H4 (cell line): ENCODE measurements at places on chromosomes 2 and 18.

DNA sequence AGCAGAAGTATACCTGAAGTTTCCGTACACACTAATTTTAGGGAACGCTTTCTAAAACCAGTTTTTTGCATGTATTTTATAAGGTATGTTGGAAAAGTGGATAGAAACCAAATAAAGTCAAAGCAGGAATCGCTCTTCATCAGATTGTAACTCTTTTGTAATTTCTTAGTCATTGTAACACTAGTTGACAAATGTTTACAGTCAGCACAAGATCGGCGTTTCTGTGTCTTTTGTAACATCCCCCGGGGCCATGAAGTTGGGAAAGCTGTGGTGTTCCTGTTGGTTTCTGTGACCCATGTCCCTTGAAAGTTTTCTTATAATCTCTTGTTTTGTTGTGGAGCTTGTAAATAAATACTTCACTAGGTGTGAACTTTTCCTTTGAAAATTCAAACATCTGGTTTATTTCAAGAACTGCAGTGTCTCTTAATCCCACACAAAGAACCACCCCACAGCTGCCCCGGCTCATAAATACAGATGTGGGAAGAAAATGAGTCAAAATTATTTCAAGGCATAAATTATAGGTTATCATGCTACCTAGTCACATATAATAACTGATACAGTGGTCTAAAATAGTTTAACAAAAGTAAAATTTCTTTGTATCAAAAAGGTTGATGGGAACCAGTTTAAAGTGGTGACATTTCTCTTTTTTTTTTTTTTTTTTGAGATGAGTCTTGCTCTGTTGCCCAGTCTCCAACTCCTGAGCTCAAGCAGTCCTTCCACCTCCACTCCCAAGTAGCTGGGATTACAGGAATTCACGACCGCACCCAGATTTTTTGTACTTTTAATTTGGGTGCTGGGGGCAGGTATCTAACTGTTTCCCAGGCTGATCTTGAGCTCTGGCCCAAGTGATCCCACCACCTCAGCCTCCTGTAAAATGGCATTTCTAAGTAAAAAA is 751 bp upstream of the NMI start:
- peak; percentile 46 for DNase-seq

GRCh38 chr2:74119912-74120825 is 27.5 kb downstream of the BOLA3 start:
- DNase-seq = peak; percentile 72

- DNase-seq = no peak
These were observed 4.8 kb upstream of the ASXL3 start for GRCh38 chr18:33573193-33573592.

- DNase-seq = no peak
These were observed 32.8 kb downstream of the TTC32 start for GRCh38 chr2:19868701-19869580.

DNA sequence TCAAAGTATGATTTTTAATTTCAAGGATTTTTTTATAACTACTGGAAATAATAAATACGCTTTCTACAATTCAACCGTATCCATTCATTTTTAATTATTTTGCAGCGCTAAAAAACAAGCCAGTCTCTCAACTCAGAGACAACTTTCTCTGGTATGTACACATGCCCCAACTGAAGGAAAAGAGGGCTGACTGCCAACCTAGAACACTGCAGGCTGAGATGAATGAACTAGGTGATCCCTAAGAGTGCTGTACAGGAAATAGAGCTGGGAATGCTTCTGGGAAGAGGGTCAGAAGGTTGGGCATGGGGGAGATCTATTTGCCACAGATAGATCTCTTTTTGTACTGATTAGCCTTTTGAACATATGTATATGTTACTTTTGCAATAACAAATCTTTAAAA is 460.1 kb downstream of the NR4A2 start:
- no peak for DNase-seq

- DNase-seq = no peak
These were observed 47.6 kb downstream of the PLB1 start for GRCh38 chr2:28543316-28544035.

GRCh38 chr2:32838418-32838817 is 108.3 kb upstream of the LTBP1 start:
- DNase-seq = no peak

DNA sequence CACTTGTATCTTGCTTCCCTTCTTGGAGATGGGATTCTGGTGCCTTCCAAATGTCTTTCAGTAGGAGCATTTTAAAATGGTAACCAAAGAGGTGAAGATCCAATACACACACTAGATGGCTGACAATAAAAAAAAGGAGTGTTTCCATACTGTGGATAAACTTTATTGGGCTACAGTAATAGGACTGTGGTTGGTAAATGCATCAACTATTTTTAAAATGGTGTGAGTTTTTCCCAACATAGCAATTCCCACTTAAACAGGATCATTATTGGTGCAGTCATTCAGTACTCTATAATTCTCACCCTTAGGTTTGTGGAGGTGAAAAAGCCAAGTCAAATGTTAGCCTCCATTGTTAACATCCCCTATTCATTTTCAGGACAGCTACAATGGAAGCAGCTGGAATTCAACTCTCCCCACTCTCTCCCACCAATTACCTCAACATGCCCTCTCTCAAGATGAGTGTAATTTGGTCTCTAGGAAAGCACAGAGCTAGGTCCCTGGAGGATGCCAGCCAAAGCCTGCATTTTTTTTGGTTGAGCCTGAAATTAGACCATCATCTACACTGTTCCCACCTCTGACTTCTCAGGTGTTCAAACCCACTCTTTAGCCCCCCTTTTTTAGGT is 273.3 kb downstream of the TCF4 start:
- DNase-seq = no peak

GRCh38 chr2:65655000-65655399 is 222.6 kb upstream of the SPRED2 start:
- no peak for DNase-seq

GRCh38 chr2:15919716-15920434 is 20.5 kb upstream of the MYCN start:
- DNase-seq = peak; percentile 41

DNA sequence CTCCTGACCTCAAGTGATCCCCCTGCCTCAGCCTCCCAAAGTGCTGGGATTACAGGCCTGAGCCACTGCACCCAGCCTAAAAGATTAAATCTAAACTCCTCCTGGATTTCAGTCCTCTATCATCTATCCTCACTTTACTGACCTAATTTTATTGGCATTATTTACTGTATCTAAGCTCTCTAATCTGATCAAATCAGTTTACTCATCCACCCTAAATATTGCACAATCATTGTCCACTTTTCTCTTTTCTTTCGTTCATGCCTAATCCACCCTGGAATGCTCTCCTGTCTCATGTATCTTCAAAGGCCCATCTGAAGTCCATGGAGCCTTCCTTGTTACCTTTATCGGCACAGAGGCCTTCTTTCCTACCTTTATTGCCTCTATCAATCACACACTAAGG is 31.6 kb upstream of the GPR155 start:
- DNase-seq = no peak

DNA sequence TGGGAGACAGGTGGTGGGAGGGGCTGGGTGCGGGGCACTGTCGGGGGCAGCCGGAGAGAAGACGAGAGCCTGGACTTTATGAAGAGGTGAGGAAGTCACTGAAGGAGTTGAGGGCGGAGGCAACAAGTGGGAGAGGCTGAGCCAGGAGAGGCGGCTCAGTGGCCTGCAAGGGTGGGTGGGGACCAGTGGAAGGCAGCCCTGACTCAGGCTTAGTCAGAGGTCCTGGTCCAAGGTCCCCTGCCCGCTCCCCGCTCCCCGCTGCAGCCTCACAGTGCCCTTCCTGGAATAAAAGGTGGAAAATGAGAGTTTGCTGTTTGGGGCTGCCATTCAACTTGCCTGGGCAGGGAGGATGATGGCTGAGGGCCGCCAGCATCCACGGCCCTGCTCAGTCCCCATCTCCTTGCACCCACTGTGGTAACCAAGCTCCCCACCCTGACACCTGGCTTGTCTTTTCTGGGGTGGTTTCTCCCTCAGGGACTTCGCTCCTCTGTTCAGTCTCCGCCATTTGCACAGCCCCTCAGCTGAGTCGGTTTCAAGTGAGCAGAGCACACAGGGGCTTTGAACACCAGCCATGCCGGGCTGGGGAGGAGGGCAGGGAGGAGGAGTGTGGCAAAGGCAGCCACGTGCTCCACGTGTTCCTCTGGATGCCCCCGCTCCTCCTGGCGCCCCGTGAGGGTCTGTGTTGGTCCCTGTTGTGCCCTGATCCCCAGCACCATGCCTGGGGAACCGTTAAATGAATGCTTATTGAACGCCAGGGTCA is 13.7 kb upstream of the RALB start:
- peak; percentile 52 for DNase-seq

GRCh38 chr18:79608999-79609461 is 70.6 kb upstream of the CTDP1 start:
- DNase-seq = no peak

DNA sequence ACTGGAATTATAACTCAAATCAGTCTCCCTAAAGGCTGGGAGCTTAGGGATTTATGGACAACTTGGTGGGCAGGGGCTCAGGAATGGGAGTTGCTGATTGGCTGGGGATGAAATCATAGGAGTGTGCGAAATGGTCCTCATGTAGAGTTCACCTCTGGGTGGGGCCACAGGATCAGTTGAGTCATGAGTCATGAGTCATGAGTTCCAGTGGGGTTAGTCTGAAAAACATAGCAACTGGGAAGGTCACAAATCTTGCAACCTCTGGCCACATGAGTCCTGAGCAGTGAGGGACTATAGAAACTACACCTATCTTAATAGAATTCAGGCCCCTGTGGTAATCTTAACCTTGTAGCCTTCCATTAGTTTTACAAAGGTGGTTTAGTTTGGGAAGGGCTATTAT is 383.3 kb downstream of the RBM43 start:
- DNase-seq = no peak

GRCh38 chr2:106197878-106198277 is 3.8 kb upstream of the UXS1 start:
- DNase-seq = peak; percentile 53

GRCh38 chr2:239793836-239794235 is 231.3 kb downstream of the NDUFA10 start:
- no peak for DNase-seq

GRCh38 chr18:44171301-44171700 is 509.4 kb upstream of the SETBP1 start:
- no peak for DNase-seq

- no peak for DNase-seq
These were observed 654.1 kb upstream of the SYT4 start for GRCh38 chr18:43931439-43931838.

- no peak for DNase-seq
These were observed 130.2 kb downstream of the SLC4A10 start for GRCh38 chr2:161754379-161754778.

DNA sequence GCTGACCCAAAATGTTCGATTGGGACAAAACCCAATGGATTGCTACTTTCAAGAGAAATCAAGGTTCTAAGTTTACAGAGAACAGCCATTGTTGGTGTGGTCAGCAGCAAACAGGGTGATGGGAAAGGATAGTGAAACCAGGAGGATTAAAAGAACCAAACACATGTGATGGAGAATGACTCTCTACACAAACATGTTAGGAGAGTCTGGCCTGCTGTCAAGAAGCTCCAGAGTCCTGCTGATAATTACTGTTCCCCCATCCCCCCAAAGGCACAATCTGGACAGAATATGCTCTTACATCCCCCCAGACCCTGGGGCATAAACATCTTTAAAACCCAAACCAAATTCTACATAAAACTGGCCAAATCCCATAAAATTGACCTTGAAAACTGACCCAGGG is 32.0 kb upstream of the ACYP2 start:
- DNase-seq = no peak

- DNase-seq = no peak
These were observed 4.9 kb upstream of the SIX2 start for GRCh38 chr2:45014016-45014702.

DNA sequence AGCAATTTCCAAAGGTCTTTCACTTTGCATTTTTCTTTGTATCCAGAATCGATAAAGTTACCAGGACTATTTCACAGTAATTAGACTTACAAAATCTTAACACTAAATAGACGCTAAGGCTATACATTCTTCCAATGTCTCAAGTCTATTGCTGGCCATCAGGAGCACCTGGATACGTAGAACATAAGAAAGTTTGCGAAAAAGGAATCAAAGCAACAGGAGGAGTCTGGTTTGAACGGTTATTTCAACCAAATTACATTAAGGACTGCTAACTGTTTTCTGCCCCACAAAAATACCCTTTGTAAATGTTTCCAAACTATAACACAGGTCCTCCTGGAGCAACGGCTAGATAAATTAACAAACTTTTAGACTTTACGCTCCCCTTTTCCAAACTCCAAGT is 1.4 kb upstream of the HNRNPA3 start:
- DNase-seq = no peak

GRCh38 chr2:238659231-238659630 is 188.7 kb upstream of the TWIST2 start:
- no peak for DNase-seq

GRCh38 chr18:72436401-72436800 is 107.7 kb downstream of the CBLN2 start:
- DNase-seq = peak; percentile 45

DNA sequence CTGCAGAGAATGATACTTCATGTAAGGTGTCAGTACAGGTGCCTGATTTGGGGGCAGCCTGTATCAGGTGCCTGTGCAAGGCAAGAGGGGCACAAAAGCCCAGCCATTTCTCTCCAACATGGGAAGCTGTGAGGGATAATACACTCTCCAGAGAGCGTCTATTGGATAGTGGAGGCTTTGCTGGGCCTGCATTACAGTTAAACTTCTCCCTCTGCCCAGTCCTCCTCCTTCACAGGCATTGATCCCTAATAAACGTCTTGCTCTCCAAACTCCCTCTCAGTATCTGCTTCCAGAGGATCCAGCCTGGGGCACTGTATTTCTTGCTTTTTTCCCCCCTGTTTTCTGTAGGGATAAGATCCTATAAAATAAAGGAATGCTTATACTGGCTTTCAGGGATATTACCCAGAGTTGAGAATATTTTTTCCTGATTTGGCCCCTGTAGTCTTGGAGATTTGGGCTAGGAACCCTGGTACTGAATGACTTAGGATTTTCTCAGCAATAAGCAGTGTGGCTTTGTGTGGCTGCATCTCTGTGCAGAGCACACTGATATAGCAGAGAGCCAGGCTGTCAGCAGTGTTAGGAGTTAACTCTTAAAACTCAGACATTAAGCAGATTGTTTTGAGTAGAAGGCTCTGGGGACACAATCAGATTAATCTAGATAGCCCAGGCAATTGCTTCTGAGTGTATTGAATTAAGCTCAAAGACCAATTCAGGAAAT is 330.6 kb downstream of the CYRIA start:
- DNase-seq = no peak

DNA sequence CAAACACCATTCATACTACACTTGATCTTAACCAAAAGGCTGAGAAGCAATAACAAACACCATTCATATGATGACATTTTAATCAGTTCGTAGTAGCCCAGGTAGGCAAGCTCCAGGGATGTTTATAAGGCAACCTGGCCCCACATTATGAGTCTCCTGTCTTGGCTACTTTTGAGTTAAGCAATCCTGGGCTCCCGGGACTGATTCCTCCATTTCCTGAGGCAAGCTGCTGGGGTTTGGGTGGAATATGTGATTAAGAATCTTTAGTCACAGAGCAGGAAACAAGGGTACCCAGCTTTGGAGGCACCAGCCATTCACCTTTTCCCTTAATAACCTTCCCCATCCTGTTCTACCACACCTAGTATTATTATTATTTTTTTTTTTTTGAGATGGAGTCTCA is 24.5 kb upstream of the SPRED2 start:
- DNase-seq = no peak
